ENCODE measurements at places on chromosomes 12 and 14. TPM values are rescaled to one million over a fixed set of nuclear protein-coding genes. Genes with fewer than 3 reads are reported as not detected.

DNA sequence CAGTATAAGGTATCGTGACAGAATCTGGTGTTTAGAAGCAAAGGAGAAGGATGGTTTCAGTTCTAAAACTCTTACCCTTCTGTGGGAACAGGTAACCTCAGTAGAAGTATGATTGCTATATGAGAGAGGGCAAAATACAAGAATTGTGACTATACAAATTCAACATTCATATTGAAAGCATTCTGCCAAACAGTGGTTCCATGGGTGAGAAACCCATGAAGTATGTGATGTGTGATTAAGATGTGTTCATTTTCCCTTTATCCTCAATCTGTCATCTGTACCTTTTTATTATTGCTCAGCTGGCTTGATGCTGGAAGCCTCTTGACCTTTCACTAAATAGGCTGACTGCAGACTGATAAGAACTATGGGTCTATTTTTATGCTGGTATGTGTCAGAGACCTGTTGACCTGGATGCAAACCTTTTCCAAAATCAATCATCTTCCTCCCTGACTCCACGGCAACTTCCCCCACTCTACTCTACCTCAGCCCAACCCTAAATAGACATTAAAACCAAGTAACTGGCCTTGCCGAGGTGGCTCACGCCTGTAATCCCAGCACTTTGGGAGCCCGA is 109.6 kb downstream of the STXBP6 start:
- DNase-seq, result no peak

DNA sequence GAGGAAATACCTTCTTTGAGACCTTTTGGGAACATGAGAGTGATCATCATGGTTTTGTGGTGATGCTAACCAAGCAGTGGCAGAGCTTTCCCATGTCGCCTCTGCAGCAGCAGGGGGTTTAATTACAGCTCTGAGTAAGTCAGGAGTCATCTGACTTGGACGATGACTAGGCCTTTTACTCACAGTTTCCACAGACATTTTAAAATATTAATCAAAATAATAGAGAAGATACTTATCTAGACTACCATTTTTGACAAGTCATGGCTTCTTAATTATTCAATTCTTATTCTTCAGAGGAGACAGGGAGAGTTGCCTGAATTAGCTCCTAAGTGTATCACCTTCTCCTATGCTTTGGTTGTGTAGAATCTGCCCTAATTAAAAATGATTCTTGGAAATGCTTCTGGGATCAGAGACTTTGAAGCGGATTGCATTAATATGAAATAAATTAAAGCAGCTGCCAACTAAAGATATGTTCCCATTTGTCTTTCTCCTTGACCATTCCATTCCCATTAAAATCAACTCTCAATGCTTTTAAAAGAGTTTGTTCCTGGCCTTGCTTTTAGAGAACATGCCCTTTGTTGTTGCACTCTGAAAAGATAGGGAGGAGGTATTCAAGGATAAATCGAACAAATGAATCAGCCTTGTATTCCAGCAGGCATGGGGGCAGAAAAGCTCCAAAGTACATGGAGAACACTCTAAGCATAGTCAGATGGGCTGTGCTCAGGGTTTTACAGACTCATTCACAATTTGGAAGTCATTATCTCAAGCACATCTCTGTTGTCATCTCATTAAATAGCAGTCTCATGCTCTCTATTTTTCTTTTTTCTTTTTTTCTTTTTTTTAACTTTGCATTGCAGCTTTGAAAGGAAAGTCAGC is 7.7 kb upstream of the IFNG-AS1 start:
- DNase-seq, result no peak

GRCh38 chr12:108854451-108855283 is 2.7 kb downstream of the SSH1 start:
- DNase-seq, result peak; percentile 71

DNA sequence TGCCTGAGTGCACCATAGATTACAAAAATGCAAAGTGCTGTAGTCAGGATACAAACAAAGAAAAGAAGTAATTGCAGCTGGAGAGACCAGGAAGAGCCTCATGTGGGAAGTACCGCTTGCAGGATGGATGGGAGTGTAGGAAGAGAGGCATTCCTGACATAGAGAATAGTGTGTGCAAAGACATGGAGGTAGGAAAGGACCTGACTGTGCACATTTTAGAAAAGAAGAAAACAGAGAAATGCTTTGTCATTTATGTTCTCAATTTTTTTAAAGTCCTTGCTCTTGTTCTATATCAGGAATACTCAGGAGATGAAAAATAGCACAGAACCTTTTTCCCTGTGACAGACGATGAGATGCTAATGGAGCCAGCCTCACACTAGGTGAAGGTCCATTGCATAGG is 358.7 kb upstream of the TMPO start:
- DNase-seq, result no peak

Gene CLEC12A
- polyA plus RNA-seq, result 0.38 TPM

Gene RD3L
- polyA plus RNA-seq, result 39.6 TPM

DNA sequence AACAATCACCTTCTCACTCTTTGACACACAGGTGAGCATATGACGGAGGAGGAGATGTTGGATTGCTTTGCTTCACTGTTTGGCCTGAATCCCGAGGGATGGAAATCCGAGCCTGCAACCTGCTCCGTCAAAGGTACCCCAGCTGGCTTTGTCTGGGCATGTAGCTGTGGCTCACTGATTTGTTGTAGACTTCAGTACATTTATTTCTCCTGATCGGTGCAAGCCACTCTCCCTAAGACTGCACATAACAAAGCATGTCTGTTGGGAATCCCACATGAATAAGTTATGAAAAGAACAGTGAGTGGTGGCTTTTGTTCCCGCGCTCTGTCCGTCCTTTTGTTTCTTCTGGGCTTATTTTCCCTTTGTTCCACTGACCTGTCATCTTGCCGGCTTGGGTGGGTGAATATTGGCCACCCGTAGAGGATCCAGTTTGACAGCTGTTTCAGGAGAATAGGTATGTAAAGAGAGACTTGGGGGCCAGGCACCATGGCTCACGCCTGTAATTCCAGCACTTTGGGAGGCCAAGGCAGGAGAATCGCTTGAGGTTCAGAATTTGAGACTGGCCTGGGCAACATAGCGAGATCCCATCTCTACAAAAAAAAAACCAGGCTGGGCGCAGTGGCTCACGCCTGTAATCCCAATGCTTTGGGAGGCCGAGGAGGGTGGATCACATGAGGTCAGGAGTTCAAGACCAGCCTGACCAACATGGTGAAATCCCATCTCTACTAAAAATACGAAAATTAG is 20.0 kb upstream of the BCL7A start:
- no peak for DNase-seq

GRCh38 chr12:48678551-48679185 is 3.4 kb downstream of the KANSL2 start:
- no peak for DNase-seq

GRCh38 chr12:13173012-13173932 is 23.3 kb upstream of the EMP1 start:
- peak; percentile 81 for DNase-seq

Gene CD69
- polyA plus RNA-seq, result 0.68 TPM

- DNase-seq, result peak; percentile 77
Measured at GRCh38 chr12:132030367-132031038, 80.8 kb downstream of the EP400 start.

DNA sequence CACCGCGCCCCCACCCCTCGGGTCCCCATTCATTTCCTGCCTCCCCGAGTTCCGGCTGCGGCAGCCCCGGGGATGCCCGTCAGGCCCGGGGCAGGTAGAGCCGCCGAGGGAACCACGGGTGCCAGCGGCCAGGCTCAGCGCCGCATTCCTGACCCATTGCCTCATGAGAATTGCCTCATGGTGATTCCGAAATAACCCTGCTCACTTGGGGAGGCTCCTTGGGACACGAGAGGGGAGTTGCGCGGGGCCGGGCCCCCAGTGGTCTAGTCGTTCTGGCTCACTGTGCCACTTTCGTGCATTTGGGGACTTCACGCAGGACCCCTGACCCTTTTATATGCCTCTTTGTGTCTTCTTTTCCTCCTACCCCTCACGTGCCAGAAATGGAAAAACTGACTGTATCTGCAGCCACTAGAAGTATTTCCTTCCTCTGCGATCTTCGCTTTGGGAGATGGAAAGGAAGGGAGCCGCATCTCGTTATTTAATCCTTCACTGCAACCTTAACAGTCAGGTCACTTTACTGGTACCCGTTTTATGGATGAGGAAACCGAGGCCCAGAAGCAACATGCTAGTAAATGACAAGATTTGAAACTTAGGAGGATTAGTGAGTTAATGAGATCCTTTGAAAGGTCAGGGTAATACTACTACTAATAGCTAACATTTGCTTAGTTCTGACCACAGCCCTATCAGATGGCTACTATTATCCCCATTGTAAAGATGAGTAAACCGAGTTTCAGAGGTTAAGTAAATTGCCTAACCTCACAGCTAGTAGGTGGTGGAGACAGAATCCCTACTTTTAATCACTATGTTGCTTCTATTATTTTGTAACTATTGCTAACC is 768 bp downstream of the PTPN11 start:
- peak; percentile 83 for DNase-seq

DNA sequence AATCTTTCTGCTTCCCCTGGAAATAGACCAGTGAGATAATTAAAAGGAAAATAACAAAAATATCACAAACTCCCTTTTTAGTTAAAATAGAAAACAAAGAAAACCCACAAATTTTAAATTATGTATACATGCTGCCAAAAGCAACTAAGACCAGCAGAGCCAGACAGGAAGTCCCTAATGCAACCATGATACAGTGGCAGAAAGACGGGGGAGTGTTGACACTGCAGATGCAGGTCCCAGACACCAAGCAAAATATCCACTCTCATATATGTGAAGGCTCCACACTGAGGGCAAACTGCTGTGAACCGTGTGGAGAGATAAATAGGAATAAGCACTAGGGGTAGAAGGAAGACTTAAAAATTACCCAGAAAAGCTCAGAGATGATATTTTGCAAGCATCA is 401.0 kb downstream of the BTG1 start:
- DNase-seq, result no peak

Gene STAC3
- 1.2 TPM for polyA plus RNA-seq

- DNase-seq, result no peak
Measured at GRCh38 chr12:26331960-26332359, 136.6 kb downstream of the SSPN start.

DNA sequence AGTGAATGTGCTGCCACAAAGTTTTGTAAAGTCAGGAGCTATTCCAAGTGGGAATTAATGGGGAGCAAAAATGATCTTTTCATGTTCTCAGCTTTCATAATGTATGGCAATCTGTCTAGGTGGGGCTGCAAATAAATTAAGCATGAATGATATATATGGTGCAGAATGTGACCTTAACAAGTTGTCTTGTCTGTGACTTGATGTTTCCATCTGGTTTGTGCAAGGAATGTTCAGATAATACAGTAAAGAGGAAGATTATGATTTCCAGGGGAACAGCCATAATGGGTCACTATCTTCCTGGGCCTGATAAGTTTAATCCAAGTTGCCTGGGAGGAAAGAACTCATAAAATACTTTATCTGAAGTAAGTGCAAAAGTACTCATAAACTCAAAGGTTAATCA is 1815.8 kb upstream of the FLRT2 start:
- no peak for DNase-seq

DNA sequence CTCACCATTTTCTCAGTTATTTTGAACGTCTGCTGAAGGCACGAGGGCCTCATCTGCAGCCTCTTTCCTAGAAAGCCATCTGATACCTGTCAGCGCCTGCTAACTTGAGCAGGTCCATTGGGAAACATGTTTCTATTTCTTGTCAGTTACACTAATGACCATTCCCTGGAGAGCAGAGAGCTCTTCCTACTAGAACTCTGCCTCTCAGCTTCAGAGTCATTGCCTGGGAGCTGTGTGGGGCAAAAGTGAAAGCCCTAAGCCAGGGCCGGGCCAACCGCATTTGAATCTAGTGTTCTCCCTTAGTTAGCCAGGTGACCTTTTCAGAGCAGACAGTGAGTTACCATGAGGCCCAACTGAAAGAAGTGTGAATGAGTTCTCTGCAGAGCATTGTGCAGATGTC is 135.8 kb downstream of the EML1 start:
- no peak for DNase-seq

GRCh38 chr14:22296722-22297121 is 292.3 kb downstream of the DAD1 start:
- DNase-seq, result no peak

Gene NELL2
- polyA plus RNA-seq, result 0.07 TPM

- DNase-seq, result no peak
Measured at GRCh38 chr12:67456431-67456901, 187.3 kb downstream of the CAND1 start.

DNA sequence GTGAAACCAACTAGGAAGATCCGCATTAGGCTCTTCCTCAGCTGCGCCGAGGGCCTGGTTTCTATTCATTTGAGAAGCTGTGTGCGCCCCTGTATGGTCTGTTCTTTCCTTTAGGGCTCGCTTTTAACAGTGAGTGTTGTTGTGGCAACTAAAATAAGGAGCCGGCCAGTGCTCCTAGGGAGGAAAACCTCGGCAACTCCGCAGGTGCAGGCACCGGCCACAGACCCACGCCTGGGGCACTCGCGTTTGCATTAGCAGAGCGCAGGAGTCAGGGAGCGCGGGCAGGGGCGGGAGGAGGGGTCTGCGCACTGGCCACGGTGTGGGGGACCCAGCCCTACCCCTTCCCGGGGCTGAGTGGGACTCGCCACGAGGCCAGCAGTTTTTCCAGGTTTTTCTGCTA is 50.5 kb downstream of the STX2 start:
- no peak for DNase-seq

Gene SRP54
- 34.1 TPM for polyA plus RNA-seq

Gene MAP4K5
- polyA plus RNA-seq, result 8.4 TPM

DNA sequence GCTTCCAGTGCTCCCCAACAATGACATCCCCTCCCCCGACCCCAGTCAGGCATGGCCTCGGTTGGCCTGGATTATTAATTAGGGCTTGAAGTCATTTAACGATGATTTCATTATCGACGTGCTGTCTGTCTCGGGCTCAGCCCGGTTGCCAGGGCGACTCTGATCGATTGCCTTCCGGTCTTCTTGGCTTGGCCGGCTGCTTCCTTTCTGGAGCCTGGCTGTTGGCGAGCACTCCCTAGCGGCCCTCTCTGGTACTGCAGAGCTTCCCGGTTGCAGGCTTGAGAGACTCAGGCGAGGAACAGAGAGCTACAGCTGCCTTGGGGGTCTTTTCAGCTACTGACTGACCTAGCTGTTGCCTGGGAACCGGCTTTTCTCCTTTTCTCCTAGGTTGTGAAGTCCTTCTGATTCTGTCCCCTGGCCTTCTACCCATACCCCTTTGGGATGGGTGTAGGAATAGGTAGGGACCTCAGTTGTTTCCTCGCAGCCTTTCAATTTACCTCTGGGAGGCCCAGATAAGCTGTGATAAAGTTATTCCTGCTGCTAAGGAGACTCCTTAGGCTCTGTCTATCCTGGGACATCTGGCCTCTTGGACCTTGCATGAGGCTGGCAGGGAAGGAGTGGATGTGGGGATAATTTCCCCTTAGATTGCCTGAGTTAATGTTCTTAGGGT is 5.5 kb upstream of the CISTR start:
- peak; percentile 93 for DNase-seq

- DNase-seq, result no peak
Measured at GRCh38 chr14:84202486-84202885, 1327.5 kb upstream of the FLRT2 start.

All from right cardiac atrium (tissue), 5 donors.